ENCODE measurements at places on chromosomes 3 and 15.

- no peak for DNase-seq
These were observed 305.0 kb downstream of the SHQ1 start for GRCh38 chr3:72543246-72543645.

GRCh38 chr3:187667526-187667925, 2.7 kb downstream of the SST start:
- no peak for DNase-seq

DNA sequence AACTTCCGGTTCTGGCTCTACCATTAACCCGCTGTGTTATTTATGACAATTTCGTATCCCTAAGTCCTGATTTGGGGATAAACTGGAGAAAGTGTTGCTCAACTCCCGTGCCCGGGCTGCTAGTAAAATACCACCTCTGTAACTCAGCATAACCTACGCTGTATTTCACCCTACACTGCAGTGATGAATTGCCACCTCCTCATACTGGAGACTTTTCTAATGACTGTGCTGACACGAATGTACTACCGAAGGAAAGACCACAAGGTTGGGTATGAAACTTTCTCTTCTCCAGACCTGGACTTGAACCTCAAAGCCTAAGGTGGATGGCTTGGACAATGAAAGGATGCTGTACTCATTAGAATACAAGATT, 16.5 kb downstream of the SLC51A start:
- peak; percentile 21 for DNase-seq

DNA sequence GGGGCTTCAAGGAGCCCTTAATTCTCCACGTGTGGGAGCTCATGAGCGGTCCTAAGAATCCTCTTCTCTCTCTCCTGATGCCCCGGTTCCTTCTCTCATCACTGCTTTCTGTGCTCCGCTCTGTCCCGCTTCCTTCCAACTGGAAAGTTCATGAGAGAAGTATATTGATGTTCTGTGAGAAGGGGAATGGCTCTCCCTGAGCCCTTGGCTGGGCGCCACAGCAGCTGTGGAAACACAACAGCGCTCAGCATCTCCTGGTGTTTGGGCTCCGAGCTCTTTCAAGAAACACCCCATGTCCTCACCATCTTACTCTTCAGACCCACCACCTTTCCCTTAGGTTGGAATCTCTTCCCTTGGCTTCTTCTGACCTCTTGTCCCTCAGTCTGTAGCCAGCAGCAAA, 161.7 kb downstream of the VGLL4 start:
- no peak for DNase-seq

GRCh38 chr3:51974277-51974962, 444 bp upstream of the ABHD14A start:
- DNase-seq = no peak

GRCh38 chr3:190968616-190969015, 106.1 kb upstream of the GMNC start:
- DNase-seq = no peak

Data from activated CD4-positive, alpha-beta T cell treated with anti-CD3 and anti-CD28 coated beads, Interleukin-2, Interleukin-4, amounts not matched to agents 100 ng/mL and 50 ng/mL, durations not matched to agents 16 hours and 8 hours (primary cell).